Activated CD8-positive, alpha-beta memory T cell treated with anti-CD3 and anti-CD28 coated beads for 48 hours (primary cell): ENCODE measurements at places on chromosomes 5 and 9.

DNA sequence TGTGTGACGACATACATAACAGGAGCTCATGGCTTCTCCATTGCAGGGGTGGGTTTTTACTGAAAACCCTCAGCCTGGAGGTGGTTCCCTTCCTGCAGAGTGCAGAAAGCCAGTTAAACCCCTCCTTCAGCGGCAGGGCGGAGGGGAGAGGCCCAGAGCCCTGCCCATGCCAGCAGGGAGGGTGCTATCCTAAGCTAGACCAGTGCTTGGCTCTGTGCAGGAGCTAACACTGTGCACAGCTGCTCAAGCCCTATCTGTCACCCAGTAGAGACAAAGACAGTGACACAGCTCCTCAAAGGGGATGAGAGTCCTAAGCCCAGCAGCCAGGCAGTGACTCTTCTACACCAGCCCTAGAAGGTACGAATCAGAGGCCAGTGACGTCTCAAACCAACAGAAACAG, 70.0 kb upstream of the ZSWIM6 start:
- DNase-seq: no peak

DNA sequence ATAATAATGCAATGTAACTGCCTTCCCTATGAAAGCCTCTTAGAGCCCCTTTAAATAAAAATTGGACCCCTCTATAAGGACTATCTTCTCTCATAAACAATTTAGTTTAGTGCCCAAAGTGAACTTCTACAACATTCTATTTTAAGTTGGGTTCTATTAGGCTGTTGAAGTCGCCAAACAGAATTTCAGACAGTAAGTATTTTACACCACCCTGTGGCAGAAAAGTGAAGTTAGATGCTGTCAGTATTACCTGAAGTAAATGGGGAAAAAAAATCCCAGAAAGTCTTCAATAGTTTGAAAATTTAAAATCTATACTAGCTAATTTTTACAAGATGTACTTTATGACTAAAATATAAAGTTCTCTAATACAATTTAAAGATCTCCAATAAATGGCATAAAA, 29.5 kb downstream of the CAAP1 start:
- no peak for DNase-seq

- no peak for DNase-seq
Observed at GRCh38 chr9:116152390-116152789, 1.2 kb upstream of the PAPPA start.

DNA sequence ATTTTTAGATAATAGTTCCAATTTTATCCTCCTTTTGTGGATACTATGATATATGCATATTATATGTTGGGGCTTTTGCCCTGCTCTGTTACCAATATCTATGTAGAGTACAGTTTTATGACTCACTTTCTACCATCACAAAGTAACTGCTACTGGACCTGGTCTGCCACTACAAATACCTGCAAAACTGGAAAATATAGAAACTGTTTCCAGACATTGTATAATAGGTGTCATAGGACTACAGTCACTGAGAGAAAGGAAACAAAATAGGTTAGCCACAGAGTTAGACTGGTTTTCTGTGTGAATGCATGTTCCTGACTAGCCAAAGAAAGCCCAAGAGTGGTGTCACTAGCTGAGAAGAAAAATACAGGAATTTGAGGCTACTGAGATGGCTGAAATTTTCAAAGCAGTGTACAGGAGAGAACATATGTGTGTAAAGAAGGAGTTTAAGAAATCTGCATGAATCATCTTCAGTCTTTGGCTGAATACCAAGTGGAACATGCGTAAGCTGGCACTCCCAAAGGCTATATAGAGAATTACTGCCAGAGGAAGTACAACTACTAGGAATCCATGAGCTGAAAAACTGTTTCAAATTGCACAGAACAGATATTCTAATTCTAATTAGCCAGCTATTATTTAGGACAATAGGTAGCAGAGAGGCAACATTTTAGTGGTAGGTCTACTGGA, 29.0 kb upstream of the FAM174A start:
- no peak for DNase-seq

GRCh38 chr5:96177303-96177869, 215.7 kb upstream of the ELL2 start:
- no peak for DNase-seq

DNA sequence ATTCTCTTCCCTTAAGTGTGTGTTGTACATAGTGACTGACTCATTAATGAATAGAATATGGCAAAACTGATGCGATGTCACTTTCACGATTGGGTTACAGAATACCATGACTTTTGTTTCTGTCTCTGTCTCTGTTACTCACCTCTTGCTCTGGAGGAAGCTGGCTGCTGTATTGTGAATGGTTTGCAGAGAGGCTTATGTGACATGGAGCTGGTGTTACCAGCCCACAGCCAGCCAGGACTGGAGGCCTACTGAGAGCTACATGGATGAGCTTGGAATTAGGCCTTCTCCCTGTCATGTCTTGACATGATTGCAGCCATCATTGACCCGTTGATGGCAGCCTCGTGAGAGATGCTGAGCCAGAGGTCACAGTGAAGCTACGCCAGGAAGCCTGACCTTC, 161.9 kb downstream of the TAF11L14 start:
- no peak for DNase-seq

GRCh38 chr5:132059696-132060500, 557 bp upstream of the IL3 start:
- DNase-seq: no peak
